Hepatocyte (in vitro differentiated cells): ENCODE measurements at places on chromosomes 11 and 22. TPM values are rescaled to one million over a fixed set of nuclear protein-coding genes. Genes with fewer than 3 reads are reported as not detected.
A peak's percentile ranks its signal among the peaks of the same experiment; 100 is the strongest.

- no peak for DNase-seq
These were observed 15.5 kb downstream of the ARVCF start for GRCh38 chr22:20001082-20001638.

Gene PARVG
- 0.96 and 1.00 TPM in 2 replicates for total RNA-seq

DNA sequence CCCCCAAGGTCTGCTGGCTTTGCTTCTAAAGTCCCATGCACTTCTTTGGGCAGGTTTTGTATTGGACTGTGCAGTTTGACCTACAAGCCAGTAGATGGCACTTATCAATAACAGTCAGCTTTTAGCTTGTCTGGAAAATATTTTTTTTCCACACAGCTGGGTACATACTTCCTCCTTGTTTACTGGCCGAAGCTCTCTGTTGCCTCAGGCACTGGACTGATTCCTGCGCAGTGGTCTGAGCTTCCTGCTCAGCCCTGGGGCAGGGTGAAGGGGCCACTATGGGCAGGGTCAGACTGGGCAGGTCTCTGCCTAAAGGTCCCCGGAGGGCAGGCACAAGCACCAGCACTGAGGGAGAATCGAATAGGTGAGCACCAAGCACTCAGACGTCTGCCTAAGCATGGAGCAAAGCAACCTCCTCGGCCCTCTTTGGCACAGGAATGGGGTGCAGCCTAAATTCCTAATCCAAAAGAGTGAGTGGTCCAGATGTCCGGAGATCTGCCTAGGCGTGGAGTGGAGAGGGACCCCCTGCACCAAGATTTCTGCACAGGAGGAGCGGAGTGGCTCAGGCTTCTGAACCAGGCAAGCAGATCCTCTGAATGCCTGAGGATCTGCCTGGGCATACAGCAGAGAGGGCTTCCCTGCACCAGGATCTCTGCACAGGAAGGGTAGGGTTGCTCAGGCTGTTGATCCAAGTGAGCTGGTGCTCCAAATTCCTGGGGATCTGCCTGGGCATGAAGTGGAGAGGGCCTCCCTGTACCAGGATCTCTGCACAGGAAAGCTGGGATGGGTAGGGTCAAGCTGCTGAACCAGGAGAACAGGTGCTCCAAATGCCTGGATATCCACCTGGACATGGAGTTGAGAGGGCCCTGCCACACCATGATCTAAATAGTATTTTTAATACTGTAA is 105.9 kb upstream of the C11orf58 start:
- peak; percentile 41 for DNase-seq

DNA sequence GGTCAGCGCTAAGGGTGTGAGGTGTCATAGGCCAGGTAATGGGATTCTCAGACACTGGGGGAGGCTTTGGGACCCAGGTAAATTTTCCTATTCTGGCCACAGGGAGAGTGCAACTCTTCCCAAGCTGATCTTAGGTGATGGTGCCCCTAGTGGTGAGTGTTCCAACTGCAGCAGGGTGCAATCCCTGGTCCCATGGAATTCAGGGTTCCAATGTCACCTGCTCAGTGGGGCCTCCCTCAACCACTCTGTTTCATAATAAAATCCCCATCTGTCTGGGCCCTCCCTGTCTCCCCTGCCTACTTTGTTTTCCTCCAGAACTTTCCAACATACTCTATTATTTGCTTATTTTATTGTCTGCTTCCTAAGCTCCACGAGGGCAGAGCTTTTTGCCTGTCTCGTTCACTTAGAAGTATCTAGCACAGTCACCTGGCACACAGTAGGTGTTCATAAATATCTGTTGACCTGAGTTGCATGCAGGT is 2.9 kb upstream of the SGSM1 start:
- peak; percentile 72 for DNase-seq

DNA sequence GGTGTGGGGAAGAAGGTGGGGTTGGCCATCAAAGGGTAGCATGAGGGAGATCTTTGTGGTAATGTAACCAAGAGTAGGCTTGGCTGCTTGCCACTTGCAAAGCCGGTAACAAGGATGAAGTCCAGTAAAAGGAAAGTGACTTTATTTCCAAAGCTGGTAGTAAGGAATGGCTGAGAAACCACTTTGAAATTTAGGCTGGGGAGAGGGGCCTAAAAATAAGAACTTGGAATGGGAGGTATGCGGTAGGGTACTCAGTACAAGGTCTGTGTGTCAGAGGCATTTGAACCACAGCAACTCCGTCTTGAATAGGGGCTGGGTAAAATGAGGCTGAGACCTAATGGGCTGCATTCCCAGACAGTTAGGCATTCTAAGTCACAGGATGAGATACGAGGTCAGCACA is 216.0 kb upstream of the ISX start:
- no peak for DNase-seq

Gene RHOD
- 43.3 and 47.0 TPM in 2 replicates for total RNA-seq

DNA sequence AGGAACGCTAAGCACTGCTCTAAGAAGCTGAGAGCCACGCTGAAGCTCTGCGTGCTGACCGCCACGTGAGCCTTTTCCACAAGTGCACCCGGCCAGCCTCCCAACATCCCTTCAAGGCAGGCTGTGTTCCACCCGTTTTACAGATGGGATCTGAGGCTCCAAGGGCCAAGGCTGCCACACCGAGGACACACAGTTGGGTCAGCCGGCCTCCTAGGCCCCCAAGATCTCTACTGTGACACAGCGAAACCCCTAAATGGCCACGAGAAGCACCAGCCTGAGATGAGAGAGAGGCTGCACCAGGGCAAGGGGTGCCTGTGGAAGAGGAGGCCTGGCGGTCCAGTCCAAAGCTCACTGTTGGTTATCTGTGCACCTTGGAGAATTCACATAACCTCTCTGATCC is 11.8 kb upstream of the CD5 start:
- no peak for DNase-seq

Gene KCTD14
- total RNA-seq: 6.0 TPM in 2 replicates

Gene AMPD3
- total RNA-seq: 3.4 and 4.1 TPM in 2 replicates

GRCh38 chr22:29385748-29386147 is 2.6 kb downstream of the AP1B1 start:
- DNase-seq: no peak

DNA sequence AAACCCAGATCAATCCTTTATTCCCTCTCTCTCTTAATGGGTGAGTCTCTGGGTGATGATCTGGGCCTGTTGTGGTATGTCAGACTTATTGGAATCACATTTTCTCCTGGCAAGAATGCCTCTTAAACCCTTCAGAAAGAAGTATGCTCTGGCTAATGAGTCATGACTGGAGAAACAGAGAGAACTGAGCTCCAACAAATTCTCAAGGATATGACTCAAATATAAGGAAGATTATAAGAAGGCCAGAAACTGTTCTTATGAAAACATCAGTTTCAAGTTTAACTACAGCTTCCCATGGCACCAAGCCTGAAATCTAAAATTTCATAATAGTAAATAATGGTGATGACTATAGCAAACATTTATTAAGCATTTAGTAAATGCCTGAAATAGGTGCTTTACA is 83.9 kb downstream of the OR5AK2 start:
- DNase-seq: peak; percentile 46

- no peak for DNase-seq
These were observed 46.9 kb downstream of the GAS2 start for GRCh38 chr11:22713336-22713735.

Gene PRAME
- not detected in 2 replicates for total RNA-seq

Gene SPI1
- 0.13 and 1.1 TPM in 2 replicates for total RNA-seq

DNA sequence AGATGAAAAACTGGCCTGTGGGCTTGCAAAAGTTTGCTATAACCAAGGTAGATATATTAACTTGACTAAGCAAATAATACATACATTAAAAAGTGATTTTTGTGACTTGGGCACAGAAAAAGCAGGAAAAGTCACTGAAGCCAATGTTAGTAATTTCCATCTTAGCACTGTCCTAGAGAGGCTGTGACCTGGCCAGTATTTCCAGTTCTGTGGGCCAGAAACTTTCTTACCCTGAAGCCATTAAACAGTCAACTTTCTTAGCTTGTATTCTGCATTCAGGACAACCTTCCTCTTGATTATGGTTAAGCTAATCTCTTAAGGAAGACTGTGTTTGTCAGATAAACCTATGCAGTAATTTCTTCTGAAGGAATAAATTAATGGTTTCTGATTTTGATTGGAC is 22.3 kb upstream of the SLC36A4 start:
- DNase-seq: no peak

GRCh38 chr11:94834911-94835593 is 66.9 kb downstream of the AMOTL1 start:
- no peak for DNase-seq

GRCh38 chr11:68303982-68304780 is 8.2 kb upstream of the LRP5 start:
- DNase-seq: no peak

- peak; percentile 39 for DNase-seq
These were observed 5.2 kb upstream of the MB start for GRCh38 chr22:35622191-35622913.

- DNase-seq: no peak
These were observed 38.3 kb downstream of the EHF start for GRCh38 chr11:34659096-34659733.

Gene MIAT
- total RNA-seq: 1.00 and 1.1 TPM in 2 replicates

Gene SMTNL1
- not detected in 2 replicates for total RNA-seq

DNA sequence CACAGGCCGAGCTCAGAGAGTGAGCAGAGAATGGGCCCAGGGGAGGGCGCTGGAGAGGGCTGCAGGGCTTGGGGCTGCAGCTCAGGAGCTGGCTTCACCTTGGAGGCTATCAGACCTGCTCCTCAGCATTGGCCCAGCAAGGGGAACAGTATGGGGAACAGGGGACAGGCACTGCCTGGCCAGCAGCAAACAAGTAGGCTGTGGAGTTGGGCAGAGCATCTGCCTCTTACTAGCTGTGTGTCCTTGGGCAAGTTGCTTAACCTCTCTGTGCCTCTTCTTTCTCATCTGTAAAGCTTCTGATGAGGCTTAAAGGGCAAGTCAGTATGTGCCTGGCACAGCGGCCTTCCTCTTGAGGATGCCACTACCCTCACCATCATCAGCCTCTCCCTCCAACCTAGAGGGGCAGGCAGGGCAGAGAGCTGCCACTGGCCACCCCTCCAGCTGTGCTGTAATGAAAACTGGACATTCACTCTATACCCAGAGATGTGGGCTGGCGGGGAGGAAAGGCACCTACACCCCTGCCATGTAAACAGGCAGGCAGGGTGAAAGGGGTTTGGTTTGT is 7.5 kb upstream of the CDKN1C start:
- peak; percentile 46 for DNase-seq

DNA sequence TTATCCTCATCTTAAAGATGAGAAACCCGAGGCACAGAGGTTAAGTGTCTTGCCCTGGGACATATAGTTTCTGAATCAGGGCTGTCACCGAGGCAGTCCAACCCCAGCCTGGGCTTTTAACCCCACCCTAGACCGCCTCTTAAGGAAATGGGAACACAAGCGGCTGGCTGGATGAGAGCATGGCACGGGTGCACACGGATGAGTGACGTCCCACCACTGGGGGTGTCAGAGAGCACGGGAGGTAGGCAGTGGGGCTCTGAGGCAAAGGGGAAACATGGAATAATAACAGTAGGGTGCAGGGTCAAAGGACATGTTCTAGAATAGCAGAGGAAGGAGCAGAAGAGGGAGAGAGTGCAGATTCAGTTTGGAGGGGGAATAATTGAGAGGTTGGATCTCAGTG is 22.3 kb downstream of the PPFIBP2 start:
- DNase-seq: peak; percentile 46

GRCh38 chr22:50376085-50376651 is 33.0 kb downstream of the PPP6R2 start:
- DNase-seq: no peak

- no peak for DNase-seq
These were observed 81.6 kb downstream of the MYEOV start for GRCh38 chr11:69375316-69376154.

- DNase-seq: no peak
These were observed 8.0 kb upstream of the MRPL23 start for GRCh38 chr11:1939006-1939625.

DNA sequence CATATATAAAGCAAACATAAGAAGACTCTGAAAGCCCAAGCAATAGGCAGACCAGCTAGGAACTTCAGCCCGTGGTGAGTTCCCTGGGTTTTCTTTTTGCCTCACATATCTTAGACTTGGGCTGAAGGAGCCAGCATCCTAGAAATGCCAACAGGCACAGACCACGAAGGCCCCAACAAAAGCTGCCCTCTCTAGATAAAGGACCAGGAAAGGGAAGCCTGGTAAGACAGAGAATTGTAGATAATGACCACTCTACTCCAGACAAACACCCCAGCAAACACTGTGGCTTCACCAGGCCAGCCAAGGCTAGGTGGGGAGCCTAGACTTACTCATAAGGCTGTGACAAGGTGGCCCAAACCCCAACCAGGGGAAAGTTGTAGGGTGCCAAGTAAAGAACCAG is 11.2 kb downstream of the GAL start:
- DNase-seq: no peak

DNA sequence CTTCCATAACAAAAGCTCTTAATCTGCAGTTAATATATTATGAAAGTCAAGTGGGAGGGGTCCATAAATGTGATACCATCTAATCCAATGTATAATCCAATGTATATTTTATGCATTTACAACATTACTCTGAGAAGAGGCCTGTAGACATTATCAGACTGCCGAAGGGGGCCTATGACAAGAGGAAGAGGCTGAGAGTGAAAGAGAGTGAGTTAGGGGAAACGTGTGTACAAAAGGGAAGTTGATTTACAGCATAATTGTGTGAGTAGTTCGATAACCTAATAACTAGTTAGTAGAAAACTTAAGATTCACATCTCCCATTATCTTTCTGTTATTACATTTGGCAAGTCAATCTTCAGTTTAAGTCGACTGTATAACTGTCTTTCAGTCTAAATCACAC is 86.6 kb downstream of the DDX10 start:
- DNase-seq: no peak

- no peak for DNase-seq
These were observed 31.7 kb downstream of the ALG12 start for GRCh38 chr22:49886346-49887063.

DNA sequence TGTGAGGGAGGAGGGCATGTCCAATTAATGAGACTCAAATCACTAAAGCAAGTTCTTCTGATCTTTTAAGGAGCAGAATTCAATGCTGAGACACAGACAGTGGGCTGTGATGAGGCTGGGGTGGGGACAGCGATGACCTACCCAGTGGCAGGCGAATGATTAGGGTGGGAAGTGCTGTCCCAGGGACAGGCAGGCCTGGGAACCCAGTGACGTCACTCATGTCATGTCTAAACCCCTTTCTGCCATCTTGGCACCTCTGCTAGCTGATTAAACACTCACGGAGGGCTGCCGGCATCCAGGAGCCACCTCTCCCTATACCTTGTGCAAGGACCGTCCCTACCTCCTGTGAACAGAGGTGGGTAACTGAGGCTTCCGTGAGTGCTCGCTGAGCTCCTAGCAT is 1235.2 kb downstream of the TBC1D22A start:
- no peak for DNase-seq

- peak; percentile 89 for DNase-seq
These were observed at the start of gene RHOD for GRCh38 chr11:67056267-67057204. RHOD (plus strand) TSS chr11:67056847; CDS start chr11:67056903, 56 bp downstream.

Gene POU2AF3
- total RNA-seq: 2.5 and 3.6 TPM in 2 replicates

GRCh38 chr11:9148035-9148434 is 56.6 kb upstream of the SCUBE2 start:
- no peak for DNase-seq
